ENCODE measurements at places on chromosomes 13 and 19. TPM values are rescaled to one million over a fixed set of nuclear protein-coding genes. Genes with fewer than 3 reads are reported as not detected.

GSX1 gene
- not detected for total RNA-seq

ACTMAP gene
- 0.94 TPM for total RNA-seq

KIR2DL4 gene
- total RNA-seq, result not detected

ZNF284 gene
- total RNA-seq, result 10.3 TPM

KLC3 gene
- total RNA-seq, result not detected

NLRP9 gene
- not detected for total RNA-seq

TMIGD2 gene
- 0.31 TPM for total RNA-seq

PALM gene
- total RNA-seq, result 123 TPM

GRIN2D gene
- total RNA-seq, result 4.1 TPM

CEACAM20 gene
- not detected for total RNA-seq

LRRC63 gene
- 4.4 TPM for total RNA-seq

ZNF329 gene
- 28.5 TPM for total RNA-seq

FGF9 gene
- 10.3 TPM for total RNA-seq

NRTN gene
- not detected for total RNA-seq

Measured in parietal lobe (tissue), 2 donors.